H7 (cell line): ENCODE measurements at places on chromosomes 3 and 15. TPM values are rescaled to one million over a fixed set of nuclear protein-coding genes. Genes with fewer than 3 reads are reported as not detected.

DNA sequence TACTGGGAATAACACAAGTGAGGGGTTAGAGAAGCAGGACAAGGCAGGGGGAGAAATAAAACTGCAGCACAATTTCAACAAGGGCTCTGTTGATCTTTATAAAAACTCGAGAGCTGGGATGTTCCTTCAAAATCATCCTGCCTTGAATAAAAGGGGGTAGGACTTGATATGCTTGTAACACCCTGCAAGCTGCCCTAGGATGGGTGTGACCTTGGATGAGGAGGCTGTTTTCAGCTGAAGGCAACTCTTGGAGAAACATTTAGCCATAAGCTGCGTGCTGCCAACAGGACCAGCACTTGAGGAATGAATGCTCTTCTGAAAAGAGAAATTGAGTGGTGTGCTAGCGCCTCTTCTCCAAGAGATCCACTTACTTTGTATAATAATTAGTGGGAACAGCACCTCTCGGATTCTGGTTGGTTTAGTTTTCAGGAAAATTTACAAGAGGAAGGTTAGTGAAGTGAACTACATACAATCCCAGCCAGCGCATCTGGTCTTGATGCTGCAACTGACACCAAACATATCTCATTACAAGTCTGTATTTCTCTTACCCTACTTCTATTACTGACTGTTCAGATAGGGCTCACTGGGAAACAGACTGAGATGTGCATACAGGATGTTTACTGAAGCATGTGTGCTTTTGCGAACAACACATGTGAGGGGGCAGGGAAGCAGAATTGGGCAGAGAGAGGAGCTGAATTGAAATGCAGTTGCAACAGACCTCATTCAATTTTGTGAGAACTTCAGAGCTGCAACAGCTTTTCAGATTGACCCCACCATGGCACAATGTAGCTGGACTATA, 643.0 kb upstream of the GOLIM4 start:
- no peak for DNase-seq

- DNase-seq, result no peak
These were observed 280.2 kb upstream of the ICE2 start for GRCh38 chr15:60758961-60759729.

DNA sequence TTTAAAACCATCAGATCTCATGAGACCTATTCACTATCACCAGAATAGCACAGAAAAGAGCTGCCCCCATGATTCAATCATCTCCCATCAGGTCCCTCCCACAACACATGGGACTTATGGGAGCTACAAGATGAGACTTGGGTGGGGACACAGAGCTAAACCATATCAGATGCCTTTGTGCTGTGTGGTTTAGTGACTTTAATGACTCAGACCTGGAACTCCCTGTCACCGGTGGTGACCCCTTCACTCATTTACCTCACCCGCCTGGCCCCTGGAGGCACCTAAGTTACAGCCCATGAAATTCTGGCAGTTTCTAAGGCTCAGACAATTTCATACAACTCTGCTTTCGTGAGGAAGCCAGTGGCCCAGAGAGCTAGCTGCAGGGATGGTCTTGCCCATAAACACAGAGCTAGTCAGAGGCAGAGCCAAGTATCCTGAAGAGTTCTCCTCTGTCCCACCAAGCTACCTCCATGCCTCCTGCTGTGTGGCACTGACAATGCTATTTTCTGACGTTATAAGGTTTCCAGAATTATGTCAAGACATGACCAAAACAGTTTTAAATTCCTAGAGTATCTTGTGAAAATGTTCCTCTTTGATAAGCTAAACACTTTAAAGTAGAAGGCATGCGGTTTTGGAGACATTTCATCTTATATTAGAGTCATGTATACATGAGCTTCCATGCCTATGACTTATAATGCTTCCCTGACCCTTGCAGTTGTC, 231.1 kb upstream of the IL12A start:
- no peak for DNase-seq

DNA sequence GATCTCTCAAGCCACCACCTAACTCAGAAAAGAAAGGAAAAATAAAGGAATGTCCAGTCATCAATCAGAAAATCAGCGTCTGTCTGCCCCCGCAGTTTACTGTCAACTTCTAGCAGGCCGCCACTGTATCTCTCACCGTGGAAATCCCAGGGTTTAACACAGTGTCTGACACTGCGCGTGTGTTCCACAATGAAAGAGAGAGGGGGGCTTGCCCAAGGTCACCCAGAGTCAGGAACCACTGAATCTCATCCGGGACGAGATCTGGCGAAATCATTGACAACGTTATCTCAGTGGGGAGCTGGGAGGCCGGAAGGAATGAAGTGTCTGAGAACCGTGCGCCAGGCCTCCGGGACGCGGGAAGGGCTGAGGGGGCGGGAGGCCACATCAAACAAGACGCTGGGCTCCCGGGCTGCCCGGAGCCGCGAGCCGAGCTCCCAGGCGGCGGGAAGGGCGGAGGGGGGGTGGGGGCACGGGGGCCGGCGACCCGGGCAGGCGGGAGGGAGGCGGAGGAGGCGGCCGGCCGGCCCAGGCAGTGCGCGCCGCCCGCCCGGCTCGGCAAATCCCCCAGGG, 2.2 kb upstream of the HES1 start:
- peak; percentile 83 for DNase-seq

DNA sequence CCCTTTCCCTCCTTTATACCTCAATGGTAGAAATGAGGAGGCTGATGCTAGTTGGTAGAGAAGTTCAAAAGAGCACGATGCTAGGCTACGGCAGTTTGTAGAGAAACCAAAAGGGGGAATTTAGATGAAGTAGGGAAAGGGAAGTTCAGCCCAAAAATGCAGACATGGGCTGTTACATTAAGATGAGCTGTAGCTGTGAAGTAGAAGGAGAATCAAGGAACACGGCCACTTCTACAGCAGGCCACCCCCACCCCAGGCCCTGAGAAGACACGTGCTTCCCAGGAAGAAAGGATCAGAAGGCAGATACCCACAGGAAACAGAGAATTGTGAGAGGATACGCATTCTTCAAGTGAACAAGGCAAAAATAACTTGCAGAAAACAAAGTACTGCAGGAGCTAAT, 2.1 kb upstream of the PARP14 start:
- DNase-seq, result no peak

DNA sequence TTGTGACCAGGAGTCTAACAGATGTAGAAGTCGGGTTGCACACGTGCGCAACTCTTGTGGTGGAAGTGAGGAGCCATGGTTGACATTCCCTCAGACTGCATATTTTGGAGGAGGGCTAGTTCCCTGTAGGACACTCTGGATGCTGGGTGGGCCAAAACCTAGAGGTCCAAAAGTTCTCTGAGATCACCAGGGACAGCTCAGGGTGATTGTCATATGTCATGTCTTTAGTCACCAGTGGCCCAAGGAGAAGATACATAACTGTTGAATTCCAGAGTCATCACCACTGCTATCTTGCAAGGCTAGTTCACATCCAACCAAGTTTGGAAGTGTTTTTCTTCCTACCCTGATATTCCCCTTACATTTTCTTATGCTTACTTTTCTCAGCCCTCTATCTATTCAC, 95.2 kb upstream of the C3orf80 start:
- DNase-seq, result no peak

- DNase-seq, result peak; percentile 32
These were observed 154.6 kb downstream of the POLR2M start for GRCh38 chr15:57861034-57861638.

Gene LRRC2
- 3.3 and 3.9 TPM in 2 replicates for total RNA-seq

Gene PLSCR5
- not detected in 2 replicates for total RNA-seq

Gene DLEC1
- 0.33 and 1.3 TPM in 2 replicates for total RNA-seq

Gene GOLGA8K
- total RNA-seq, result 0.59 TPM in 1 of 2 replicates, not detected in the other

Gene LDHAL6B
- total RNA-seq, result not detected in 2 replicates
